Left kidney (tissue), 8 donors: ENCODE measurements at places on chromosomes 7 and 10. TPM values are rescaled to one million over a fixed set of nuclear protein-coding genes. Genes with fewer than 3 reads are reported as not detected.

- no peak for DNase-seq
Observed at GRCh38 chr7:47148536-47149207, 433.2 kb downstream of the TNS3 start.

- DNase-seq = no peak
Observed at GRCh38 chr10:6701289-6701688, 121.2 kb upstream of the PRKCQ start.

GRCh38 chr10:13589316-13589715 is 2.6 kb downstream of the PRPF18 start:
- DNase-seq = no peak

DNA sequence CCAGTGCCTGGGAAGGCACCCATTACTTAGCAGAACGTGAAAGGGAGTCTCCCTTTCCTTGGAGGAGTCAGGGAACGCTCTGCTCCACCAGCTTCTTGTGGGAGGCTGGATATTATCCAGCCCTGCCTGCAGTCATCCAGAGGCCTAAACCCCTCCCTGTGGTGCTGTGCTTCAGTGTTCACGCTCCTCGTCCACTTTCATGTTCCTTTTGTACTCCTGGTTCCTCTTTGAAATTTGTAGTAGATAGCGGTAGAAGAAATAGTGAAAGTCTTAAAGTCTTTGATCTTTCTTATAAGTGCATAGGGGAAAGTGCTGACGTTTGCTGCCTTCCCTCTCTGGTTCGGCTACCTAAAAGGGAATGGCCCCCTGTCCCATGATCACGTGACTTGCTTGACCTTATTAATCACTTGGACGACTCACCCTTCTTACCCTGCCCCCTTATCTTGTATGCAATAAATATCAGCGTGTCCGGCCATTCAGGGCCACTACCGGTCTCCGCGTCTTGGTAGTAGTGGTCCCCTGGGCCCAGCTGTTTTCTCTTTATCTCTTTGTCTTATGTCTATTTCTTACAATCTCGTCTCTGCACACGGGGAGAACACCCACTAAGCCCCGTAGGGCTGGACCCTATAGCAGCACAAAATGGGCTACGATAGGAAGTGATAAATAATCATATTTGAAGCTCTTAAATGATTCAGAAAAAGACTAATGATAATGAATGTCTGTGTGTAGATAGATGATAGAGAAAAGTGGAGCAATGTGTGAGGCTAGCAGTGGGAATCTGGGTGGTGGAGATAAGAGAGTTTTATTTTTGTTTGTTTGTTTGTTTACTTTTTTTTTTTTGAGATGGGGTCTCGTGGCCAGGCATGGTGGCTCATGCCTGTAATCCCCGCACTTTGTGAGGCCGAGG is 5.8 kb upstream of the ESYT2 start:
- DNase-seq = no peak

DNA sequence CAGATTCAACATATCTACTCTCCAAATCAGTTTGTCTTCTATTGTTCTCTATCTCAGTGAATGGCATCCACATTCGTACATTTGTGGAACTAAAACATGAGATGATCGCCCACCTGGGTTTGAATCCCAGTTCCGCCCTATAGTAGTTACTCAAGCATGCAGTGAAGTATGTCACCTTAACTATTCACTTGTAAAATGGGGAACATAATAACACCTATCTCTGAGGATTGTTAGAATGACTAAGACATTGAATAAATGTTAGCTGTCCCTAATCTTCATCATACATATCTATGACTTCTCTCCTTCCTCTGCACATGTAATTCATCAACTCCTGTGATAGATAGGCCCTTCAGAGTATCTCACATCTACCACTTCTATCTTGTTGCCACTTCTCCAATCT is 24.7 kb downstream of the UBE2D1 start:
- no peak for DNase-seq

GRCh38 chr7:154946166-154946565 is 56.8 kb downstream of the PAXIP1 start:
- DNase-seq = no peak

- no peak for DNase-seq
Observed at GRCh38 chr7:40303996-40304395, 169.2 kb downstream of the SUGCT start.

- no peak for DNase-seq
Observed at GRCh38 chr7:69640925-69641594, 42.8 kb downstream of the AUTS2 start.

DNA sequence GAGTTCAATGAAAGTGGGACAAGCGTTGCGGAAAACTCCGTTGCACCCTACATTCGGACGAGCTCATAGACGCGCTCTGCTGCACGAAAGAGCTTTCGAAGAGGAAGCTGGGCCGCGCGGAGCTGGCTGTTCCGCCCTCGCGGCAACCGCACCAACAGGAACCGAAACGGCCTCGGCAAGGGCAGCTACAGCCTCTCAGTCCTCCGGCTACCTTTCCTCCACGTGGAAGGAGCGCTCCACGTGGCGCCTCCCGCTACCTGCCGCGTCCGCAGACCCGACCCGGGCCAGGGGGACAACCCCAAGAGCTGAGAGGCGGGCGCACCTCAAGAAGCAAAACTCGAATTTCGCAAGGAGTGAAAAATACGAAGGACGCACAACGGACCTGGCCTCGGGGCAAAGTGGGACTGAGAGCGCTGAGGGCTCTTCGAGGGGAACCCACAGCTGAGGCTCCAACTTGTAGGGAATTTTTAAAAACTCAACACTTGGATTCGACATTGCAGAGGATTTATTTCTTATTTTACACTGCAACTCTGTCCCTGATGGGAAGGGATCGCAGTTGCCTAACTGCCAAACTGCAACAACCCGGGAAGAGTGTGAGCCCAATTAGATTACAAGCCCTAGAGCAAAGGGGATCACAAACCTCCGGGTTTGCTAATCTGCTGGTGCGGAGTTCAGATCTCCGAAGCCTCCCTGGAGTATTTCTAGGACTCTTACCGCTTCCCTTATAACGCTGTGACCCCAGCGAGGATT is 1.4 kb downstream of the HPSE2 start:
- DNase-seq = peak; percentile 45

Gene TAS2R5
- 8.2 TPM for polyA plus RNA-seq

Gene TMEM178B
- polyA plus RNA-seq = 0.52 TPM

Gene SEMA3D
- polyA plus RNA-seq = 57.7 TPM

Gene NFE2L3
- polyA plus RNA-seq = 49.2 TPM

Gene PTF1A
- polyA plus RNA-seq = not detected
